Motor neuron (in vitro differentiated cells): ENCODE measurements at places on chromosomes 2 and 18.

GRCh38 chr2:59888015-59888414 lies 665.4 kb downstream of the BCL11A start:
- ATAC-seq: no peak

DNA sequence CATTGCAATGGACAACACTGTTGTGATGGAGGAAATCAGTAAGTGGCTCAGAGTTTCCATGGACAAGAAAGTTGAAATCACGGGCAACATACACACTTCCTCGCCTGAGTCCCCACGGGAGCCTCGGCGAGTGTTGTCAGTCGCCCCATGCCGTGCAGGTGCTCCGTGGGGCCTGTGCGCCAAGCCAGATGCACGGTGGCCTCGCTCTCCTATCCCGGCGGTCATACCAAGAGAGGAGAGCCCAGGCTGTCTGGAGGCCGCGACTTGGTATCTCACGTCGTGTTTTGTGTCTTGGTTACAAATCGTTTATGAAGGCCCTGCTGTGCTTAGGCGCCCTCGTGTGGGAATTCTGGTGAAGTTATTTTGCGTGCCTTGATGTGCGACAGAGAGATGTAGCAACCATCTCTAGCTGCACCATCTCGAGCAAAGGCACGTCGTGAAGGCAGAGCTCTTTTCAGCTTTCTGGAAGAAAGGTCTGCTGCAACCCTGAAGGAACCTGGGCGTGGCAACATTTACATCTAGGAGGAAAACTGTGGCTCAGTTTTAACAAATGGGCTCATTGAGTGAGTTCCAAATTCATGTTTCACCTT lies 21.8 kb downstream of the ATG4B start:
- ATAC-seq: peak; percentile 43

DNA sequence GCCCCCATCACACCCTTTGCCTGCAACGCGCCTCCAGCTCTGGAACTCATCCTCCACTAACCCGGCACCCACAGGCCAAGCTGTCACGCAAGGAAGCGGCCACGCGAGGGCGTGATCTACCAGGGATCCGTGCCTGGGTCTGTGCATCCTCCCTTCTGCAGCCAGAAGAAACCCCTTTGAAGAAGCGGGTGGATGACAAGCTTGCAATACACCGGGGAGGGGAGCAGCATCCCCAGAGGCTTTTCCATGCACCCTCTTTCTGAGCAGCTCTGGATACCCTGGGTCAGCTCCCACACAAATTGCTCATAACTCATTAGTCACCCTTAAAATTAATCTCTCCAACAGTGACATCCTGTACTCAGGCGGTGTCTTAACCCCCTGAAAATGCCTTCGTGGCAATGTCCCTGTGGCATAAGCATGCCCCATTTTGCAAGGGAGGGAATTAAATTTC lies 47.6 kb downstream of the PDCL3 start:
- ATAC-seq: peak; percentile 96

DNA sequence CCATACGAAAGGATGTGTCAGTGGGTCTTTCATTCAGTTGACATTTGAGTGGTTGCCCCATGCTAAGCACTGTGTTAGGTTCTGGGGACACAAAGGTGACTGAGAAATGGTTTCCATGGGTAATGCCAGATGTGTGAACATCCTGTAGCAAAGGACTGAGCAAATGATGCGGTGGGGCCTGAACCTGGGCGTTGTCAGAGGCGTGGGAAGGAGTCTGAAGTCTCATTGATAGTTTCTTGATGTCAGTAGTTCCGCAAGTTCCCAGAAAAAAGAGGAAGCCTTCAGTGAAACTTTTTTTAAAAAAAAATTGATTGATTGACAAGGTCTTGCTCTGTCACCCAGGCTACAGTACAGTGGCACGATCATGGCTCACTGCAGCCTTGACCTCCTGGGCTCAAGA lies 56.9 kb downstream of the LIMS1 start:
- ATAC-seq: no peak

GRCh38 chr2:105640246-105640645 lies 104.5 kb upstream of the NCK2 start:
- no peak for ATAC-seq

GRCh38 chr18:3720818-3721545 lies 271.0 kb downstream of the TGIF1 start:
- ATAC-seq: no peak

GRCh38 chr2:54613386-54613785 lies 110.1 kb upstream of the EML6 start:
- no peak for ATAC-seq

DNA sequence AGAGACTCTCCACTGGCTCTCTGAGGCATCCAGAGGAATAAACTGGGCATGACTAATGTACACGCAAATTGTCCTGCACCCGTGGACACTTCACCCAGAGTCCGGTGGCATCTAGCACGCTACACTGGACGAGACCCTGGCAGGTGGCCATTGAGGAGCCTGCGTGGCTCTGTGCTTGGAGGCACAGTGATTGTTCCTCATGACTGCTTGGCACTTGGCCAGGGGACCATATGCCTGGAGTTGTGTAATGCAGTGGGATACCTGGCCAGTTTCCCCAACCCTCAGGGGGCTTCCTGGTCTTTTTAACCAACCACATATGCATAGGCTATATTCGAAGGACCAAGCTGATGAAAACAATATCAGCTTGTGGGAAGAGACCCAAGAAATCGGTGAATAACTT lies 66.6 kb downstream of the MTCL1 start:
- ATAC-seq: no peak

- no peak for ATAC-seq
Observed at GRCh38 chr2:207901401-207901800, 123.9 kb downstream of the PLEKHM3 start.

GRCh38 chr2:14428056-14428455 lies 204.5 kb upstream of the LRATD1 start:
- no peak for ATAC-seq

DNA sequence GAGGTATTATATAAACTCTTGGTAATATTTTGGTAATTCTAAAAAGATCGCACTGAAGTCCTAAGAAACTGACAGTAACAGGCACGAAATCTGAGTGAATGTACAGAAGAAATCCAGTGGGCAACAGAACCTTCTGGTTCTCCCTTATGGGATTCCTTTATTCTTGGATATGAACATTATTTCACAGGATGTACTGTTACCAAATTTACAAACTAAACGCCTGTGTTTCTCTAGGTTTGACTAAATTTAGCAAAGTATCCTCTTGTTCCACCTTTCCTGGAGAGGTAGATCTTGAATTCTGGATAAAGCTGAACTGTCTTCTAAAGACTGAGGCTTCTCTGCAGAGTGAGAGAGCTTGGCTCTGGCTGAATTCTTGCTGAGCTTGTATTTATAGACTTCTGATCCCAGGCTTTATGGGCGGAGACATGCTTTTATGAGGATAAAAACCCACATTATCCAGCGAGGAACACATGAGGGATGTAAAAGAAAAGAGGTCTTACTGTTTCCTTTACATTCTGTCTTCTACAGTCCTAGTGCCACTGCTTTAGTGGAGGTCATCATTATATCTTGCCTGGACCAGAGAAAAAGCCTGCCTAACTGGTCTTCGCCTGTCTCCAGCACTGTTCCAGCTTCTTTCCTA lies 220.8 kb downstream of the CDH2 start:
- peak; percentile 22 for ATAC-seq

- peak; percentile 81 for ATAC-seq
Observed at GRCh38 chr18:55858661-55859515, 270.9 kb upstream of the TCF4 start.

DNA sequence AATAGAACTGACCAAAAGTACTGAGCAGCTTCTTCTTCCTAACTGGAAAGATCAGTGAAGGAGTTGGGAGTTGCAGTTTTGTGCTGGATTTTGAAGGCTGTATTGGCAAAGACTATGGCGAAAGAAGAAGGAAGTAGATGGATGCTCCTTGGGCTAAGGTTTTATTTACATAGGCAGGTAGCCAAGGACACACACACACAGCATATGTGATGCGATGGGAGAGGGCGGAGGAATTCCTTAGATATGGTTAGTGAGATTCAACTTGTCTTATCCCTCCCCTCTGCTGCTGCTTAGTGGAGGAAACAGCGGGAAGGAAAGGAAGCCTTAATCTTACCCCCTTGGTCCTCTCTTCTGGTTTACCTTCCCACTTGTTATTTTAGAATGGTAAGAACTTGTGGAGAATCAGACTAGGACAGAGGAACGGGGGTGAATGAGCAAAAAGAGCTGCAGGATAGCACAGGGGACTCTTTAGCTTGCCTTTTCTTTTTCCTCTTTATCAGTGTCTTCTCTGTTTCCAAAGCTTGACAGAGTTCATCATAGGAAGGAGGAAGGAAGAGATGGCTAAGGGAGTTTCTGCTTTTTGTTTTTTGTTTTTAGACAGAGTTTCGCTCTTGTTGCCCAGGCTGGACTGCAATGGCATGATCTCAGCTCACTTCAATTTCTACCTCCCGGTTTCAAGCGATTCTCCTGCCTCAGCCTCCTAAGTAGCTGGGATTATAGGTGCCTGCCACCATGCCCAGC lies 87.9 kb downstream of the OSBPL6 start:
- peak; percentile 40 for ATAC-seq

DNA sequence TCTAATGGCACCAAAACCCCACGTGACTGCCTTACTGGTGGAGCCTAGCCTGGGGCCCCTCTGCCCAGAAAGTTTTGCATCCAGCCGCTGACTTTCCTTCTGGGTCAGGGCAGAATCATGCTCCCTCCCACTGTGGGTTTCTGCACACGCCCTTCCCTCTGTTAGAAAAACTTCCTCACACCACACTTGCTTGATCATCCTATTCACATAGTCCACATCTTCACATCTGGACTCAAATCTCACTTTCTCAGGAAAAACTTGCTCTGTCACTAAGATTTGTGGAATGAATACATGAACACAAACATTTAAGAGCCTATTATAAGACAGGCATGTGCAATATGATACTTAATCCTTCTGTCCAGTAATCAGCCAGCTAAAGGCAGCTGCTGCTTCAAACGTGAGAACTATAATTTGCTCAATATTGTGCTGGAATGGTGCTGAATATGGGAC lies 274.7 kb downstream of the RND3 start:
- ATAC-seq: no peak

GRCh38 chr2:224449212-224450147 lies 47.6 kb upstream of the FAM124B start:
- peak; percentile 58 for ATAC-seq

GRCh38 chr18:28074076-28074475 lies 102.9 kb downstream of the CDH2 start:
- ATAC-seq: no peak

DNA sequence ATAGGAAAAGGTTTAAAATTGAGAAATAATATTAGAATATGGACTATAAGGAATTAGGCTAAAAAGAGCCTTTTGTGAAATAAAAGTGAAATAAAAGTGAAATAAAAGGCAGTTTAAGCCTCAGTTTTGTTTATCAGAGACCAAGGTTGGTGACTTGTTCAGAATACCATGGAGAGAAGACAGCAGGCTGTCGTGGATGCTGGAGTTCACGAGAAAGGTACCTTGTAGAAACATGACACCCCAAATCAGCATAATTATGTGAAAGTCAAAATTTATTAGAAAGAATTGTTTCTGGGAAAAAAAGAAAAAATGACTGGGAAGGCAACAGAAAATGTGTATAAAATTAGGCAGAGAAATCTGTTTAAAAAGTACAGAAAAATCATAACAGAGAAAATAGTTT lies 46.5 kb upstream of the SPAG16 start:
- no peak for ATAC-seq

GRCh38 chr18:61609131-61609530 lies 275.9 kb downstream of the CDH20 start:
- no peak for ATAC-seq

DNA sequence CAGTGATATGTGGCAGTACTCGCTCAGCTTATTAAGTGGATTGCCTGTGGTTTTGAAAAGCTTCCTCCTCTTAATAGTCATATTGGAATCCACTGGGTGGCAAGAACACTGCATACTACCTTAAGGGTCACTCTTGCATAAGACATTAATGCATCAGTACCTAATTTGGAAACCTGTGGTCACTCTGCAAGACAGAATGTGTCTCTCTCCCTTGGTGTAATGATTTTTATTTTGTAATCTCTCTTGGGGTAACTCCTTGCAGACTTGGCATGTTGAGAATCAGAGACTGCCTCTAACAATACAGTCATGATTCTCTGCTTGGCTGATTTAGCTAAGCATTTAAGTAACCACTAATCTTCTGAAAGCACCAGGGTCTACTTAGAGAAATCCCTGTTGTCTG lies 33.0 kb upstream of the IER3IP1 start:
- no peak for ATAC-seq

GRCh38 chr2:54432251-54433015 lies 23.7 kb upstream of the SPTBN1 start:
- ATAC-seq: no peak

DNA sequence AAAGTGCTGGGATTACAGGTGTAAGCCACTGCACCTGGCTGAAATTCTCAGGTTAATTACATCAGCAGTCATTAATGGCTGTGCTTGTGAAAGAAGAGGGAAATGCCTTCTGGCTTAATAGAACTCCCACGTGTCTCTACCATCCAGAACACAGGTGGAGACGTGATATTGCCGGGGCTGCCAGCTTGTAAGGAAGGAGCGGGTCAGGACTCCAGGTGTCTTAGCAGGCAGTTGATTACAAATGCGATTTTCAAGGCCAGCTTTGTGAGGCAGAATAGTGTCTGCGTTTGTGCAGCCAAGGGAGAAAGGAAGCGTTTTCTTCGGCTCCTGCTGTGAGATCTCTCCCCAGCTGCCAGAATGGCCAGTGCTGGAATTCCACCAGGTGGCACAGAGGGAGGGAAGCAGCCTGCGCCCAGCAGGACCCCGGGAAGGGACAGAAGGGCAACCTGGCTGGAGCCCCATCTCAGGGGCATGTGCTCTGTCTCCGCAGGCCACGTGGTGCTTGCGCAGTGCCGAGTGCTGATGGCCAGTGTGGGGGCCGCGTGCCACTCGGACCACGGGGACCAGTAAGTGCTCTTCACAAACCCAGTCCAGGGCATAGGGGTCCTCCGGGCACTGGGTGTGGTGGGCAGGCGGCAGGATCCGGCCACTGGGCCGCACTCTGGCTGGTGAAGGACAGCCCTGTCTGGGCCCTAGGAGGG lies 3.7 kb upstream of the ESPNL start:
- ATAC-seq: no peak

DNA sequence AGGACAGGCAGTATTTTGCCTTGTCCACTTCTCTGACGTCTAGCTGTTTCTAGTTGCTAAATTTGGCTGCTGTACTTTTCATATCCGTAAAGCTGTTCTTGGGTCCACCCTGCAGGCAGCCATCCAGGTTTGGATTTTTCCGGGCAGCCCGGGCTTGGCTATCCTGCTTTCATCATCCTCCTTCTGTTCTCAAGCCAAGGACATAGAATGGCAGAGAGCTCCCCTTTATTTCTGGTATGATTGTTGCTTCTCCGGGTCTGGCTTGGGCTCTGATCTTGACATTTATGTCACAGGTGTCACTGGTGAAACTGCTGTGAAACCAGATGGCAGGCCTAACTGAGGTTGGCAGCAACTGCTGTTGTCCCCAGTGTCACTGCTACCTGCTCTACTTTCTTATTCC lies 35.5 kb downstream of the SCN2A start:
- no peak for ATAC-seq
